ENCODE measurements at places on chromosomes 7 and 10. TPM values are rescaled to one million over a fixed set of nuclear protein-coding genes. Genes with fewer than 3 reads are reported as not detected.
A peak's percentile ranks its signal among the peaks of the same experiment; 100 is the strongest.

GRCh38 chr10:76440426-76440825 is 1009.0 kb downstream of the LRMDA start:
- no peaks in the 10 kb centered on the region for H3K36me3 ChIP-seq
- peaks cover 15% of the 10 kb centered on the region for H3K4me1 ChIP-seq
- H3K27ac ChIP-seq = no peak overlapping the region

Gene C7orf57
- total RNA-seq = not detected

Gene MXI1
- total RNA-seq = 49.8 TPM

Gene CALML3
- total RNA-seq = 50.6 TPM

GRCh38 chr10:43260117-43260761 is 6.6 kb downstream of the RASGEF1A start:
- H3K4me3 ChIP-seq = no peak overlapping the region
- no peak for DNase-seq
- peaks cover under 1% of the 10 kb centered on the region for H3K4me1 ChIP-seq

DNA sequence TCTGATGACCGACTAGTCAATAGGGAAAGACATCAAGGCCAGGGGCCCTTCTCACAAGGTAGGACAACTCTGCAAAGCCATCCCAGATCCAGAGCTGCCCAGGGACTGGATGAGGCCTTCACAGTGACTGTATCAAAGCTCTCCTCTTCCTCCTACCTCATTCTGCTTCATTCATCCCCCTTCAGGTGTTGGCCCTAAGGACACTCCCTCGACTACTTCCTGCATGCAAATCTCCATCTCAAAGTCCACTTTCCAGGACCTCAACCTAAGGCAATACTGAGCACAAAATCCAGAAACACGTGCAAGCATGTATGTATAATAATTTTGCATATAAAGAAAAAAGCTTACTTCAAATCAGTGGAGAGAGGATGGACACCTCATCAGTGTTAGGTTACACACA is 25.1 kb downstream of the DPY19L1 start:
- H3K4me3 ChIP-seq = no peak overlapping the region
- DNase-seq = no peak
- H3K27me3 ChIP-seq = no peaks in the 10 kb centered on the region
- no peaks in the 10 kb centered on the region for H3K4me1 ChIP-seq
- H3K36me3 ChIP-seq = peaks cover 10% of the 10 kb centered on the region

DNA sequence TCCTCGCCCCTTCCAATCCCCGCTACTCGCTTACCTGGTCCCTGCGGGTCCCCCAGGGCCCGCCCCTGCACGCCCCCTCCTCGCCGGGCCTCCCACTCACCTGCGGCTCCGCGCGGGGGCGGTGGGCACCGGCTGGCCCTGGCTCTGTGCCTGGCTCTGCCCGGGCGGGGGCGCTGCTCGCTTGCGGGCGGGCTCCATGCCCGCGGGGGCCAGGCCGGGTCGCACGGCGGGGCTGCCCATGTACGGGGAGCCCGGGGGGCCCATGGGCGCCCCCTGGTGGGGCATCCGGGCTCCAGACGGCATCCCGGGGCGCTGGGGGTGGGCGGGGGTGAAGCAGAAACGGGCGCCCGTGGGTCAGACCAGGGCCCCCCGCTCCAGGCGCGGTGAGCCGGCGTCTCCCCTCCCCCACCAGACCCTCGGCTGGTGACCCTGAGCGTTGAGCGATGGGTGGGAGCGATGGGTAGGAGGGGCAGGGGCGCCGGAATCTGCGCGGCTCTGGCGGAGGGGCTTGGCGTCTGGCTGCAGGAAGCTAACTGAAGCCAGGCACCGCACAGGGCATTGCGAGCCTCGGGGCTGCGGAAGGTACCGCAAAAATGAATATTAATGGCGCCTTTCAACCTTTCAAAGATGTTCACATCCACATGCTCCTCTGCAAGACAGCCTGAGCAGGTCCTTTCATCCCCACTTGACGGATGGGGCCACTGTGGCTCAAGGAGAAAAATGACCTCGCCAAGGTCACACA is 3.0 kb downstream of the SMARCD3 start:
- DNase-seq = no peak
- H3K4me3 ChIP-seq = peak overlapping the region; percentile 36
- H3K36me3 ChIP-seq = no peaks in the 10 kb centered on the region
- H3K27me3 ChIP-seq = no peaks in the 10 kb centered on the region
- H3K27ac ChIP-seq = peak overlapping the region; percentile 94

GRCh38 chr10:85600026-85600743 is 766.4 kb downstream of the GRID1 start:
- H3K27me3 ChIP-seq = no peaks in the 10 kb centered on the region
- peak; percentile 34 for DNase-seq
- no peak overlapping the region for H3K27ac ChIP-seq
- no peak overlapping the region for H3K4me3 ChIP-seq
- H3K4me1 ChIP-seq = no peaks in the 10 kb centered on the region
